Right forelimb (tissue), 1 donor: ENCODE measurements at places on chromosomes 3 and 15.

DNA sequence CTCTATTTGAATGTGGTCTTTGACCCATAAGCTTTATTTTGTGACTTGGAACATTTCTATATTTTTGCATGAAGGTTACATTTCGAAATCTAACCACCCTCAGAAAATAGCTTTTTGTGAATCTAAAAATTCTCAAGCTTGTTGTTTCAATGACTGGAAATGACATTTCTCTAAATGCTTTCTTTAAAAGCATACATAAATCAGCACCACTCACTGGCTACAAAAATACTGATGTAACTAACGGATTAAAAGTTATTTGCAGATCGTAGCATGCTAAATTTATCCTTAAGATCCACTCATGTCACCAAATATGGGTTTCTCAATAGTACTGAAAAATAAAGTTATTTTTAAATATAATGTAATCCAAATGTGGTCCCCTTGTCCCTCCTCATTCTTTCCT, 55.2 kb upstream of the ACAN start:
- DNase-seq = no peak

DNA sequence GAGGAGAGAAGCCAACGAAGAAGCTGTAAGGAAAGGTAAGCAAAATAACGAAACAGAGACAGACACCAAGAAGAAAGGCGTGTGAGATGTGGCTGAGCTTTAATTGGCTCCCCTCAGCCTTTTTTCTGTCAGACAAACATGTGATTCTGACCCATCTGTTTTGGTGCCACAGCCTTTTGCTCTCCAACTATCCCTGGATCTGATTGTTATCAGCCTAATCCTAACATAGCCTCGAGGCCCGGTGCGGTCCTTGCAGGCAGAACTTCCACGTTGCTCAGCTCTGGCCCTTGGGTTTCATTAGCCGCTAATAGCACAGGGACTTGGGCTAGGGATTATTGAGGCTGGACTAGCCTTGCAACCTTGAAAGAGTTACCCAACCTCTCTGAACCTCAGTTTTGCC, 57.9 kb upstream of the CACNA2D3 start:
- DNase-seq = no peak

DNA sequence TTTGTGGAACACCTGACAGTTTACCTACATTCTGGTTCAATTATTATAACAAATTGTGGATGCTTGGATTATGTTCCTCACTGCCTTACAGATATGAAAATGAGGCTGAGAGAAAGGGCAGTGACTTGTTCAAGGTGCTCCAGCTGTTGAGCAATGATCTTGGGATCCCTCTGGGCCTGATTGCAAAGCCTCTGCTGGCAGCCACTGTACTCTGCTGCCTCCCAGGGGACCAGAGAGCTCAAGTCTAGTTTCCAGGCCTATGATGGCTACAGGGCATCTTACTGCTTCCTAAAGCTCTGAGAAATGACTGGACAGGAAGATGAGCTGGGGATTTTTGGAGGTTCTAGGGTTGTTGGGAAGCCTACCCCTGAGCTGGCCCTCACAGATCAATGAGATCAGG, 2.3 kb upstream of the SHC4 start:
- no peak for DNase-seq

GRCh38 chr15:47587940-47588802, 129.1 kb upstream of the SEMA6D start:
- no peak for DNase-seq

GRCh38 chr15:47769166-47769565, 51.9 kb downstream of the SEMA6D start:
- DNase-seq = no peak

DNA sequence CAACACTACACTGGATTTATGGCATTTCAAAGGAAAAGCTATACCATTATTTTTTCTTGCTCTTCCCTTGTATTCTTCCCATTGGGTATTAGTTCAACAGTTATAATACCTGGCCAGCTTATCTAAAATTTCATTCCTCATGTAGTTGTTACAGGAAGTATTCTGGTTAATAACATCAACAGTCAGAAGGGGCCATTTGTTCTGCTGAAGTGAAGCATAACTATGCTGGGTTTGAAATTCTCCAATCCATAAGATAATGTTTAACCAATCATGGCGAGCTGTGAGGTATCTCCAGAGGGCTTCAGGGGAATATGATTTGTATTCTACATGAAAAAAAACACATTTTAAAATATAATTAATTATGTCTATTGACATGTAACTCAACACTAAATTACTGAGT, 43.4 kb downstream of the SPG11 start:
- no peak for DNase-seq

- no peak for DNase-seq
Measured at GRCh38 chr3:1235526-1236120, 142.8 kb downstream of the CNTN6 start.

DNA sequence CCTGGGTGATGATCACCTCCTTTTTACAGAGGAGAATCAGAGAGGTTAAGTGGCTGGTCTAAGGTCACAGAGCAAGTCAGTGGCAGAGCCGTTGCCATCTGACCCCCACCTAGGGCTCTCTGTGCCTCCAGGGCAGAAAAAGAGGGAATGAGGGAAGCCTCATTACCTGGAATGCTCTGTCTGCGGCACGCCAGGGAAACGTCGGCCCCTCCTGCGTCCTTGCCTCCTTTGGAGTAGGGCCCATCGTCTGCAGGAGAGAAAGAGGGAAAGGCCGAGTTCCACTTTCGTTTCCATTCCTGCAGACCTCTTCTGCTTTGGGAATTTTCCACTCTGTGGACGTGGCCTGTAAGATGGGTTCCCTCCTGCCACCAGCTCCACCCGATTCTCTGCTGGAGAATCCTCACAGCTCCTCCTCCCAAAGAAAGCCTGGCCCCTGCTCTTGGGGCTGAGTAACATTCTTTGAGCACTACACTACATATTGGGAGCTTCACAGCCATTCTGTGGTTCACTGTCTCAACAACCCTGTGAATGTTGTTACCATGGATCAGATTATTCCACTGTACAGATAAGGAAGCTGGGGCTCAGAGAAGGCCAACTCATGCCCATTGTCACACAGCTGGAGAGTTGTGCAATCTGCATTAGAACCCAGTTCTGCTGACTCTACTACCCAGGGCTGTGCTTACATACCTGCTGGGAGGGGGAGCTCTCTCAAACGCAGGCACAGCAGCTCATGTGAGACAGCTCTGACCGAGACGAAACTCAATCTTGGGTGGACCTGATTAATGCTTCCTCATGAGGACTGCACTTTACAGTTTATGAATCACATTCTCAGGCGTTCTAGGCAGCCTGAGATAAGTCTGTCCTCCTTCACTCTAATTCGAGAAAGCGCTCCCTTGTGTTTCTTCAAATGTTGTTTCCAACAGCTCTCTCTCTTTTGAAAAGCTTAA, 14.2 kb downstream of the GRIP2 start:
- DNase-seq = no peak

DNA sequence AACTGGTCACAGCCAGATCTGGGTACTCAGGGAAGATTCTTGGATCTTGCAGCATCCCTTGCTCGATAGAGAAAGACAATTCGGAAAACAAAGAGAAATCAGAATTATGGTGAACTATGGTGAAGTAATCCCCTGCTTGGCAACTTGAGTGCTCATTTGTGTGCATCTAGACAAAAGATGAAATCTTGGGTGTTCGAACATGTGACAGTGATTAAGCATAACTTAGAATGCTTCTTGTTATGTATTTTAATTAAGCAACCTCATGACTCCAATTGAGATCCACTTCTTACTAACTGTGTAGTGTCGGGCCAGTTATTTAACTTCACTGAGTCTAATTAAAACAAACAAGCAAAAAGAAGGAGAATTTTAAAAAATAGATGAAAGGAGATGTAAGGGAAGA, 56.5 kb downstream of the ZNF385D start:
- DNase-seq = no peak

DNA sequence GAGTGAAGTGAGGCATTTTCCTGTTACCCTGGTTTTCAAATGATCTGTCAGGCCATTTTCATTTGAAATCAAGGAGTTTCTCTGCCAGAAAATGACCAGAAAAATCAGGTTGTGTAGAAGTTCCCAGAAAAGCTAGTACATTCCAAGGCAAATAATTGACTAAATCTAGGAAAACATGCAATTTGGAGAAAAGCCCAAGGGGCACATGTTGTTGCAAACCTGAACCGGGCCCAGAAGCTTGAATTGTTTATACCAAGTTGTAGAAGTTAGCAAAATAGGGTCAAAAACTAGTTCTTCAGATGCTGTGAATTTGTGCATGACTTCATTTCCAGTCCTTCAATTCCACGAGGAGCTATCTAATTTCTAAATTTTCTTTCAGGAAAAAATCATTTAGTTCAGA, 31.0 kb downstream of the TRIM42 start:
- no peak for DNase-seq

DNA sequence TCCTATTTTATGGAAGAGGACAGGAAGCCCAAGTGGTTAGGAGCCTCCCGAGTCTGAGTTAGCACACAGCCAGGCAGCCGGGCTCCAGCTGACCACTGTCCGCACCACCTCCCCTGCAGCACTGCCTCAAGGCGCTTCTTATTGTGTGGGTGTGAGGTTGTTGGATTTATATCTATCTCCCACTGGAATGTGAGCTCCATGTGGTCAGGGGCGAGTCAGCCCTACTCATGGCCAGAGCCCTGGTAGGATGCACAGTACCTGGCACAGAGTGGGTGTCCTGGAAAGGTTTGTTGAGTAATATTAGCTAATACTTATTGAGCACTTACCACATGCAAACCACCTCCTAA, 9.7 kb upstream of the FBLN2 start:
- DNase-seq = no peak

DNA sequence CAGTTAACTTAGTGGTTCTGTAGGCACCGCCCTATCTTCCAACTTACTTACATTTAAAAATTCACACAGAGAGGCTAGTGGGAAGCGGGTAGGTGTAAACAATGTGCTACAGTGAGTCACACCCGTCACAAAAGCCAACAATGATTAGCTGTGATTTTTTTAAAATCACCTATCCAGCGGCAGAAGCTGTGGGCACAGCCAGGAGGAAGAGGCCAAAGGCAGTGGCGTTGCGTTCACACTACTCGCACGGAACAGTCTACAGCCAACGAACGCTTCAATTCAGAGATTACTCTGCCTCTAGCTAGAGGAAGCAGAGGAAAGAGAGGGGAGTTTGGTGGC, 2.5 kb upstream of the NLGN1 start:
- DNase-seq = no peak

DNA sequence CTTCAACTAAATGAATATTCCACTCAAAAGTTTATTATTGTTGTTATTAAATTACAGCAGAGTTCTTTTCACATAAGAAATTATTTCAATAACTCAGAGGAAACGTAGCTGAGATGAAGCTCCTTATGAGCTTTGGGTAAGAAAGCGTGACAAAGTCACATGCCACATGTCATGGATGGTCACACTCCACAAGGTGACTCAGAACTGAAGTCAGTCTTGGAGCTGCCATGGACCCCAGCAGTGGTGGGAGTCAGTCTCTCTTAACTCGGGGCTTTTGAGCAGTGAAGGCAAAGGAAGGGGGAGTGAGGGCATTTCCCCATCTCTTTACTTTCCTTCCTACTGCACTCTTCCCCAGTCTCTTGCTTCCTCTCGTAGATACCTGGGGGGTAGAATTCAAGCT, 87.5 kb upstream of the FAM3D start:
- no peak for DNase-seq

DNA sequence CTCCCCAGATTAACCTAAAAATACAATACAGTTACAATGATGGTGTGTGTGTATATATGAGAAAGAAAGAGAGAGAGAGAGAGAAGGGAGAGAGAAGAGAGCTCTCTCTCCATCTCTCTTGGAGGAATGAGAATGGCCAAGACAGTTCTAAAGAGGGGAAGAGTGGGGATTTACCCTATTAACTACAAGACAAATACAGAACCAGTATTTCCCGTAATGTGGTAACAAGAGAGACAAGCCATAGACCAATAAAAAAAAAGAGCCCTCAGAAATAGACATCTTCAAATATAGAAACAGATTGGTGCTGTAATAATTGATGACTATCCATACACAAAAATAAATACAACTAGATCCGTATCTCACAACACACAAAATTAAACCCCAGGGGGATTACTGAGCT, 87.0 kb downstream of the NSMCE3 start:
- DNase-seq = no peak

DNA sequence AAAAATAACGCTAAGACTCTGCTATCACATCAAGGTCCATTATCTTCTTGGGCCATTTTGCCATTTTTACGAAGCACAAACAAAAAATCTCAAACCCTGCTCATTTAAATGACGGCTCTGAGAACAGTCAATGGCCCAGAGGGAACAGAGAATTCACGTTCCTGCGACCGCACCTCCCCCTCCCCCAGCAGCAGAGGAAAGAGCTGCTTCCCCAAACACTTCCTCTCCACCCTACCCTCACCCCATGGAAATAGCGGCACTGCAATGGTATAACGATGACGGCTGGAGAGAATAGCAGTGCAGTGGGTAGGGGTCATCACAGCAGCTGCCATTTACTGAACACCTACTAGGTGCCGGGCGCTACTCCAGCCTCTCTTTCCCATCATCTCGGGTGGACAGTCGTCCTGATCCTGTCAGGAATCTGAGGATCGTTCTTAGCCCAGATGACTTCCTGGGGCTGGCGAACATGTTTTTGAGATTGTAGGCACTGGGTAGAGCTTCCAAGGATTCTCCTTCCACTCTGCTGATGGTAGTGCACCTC, 113.3 kb downstream of the IQSEC1 start:
- DNase-seq = no peak

- DNase-seq = no peak
Measured at GRCh38 chr15:29454506-29454905, 184.9 kb upstream of the NSMCE3 start.

DNA sequence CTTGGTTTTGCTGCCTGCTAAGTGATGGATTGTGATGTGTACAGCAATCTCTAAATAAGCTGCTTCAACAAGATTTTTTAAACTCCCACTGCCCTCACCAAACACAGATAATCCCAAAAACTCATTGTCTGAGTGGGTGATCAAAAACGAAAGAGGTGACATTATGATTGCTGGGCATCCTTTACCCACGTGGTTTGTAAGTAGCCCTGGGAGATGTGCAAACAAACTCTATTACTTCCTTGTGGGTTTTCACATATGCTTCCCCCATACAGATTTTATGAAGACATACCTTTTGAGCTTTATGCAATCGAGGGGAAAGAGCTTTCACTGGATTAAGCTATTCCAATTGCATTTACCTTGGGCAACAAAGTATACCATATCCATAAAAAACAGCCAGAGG, 1000.4 kb downstream of the FHIT start:
- no peak for DNase-seq

GRCh38 chr15:63623232-63623969, 26.2 kb downstream of the FBXL22 start:
- DNase-seq = no peak

GRCh38 chr3:176401211-176401610, 796.1 kb downstream of the TBL1XR1 start:
- DNase-seq = no peak

DNA sequence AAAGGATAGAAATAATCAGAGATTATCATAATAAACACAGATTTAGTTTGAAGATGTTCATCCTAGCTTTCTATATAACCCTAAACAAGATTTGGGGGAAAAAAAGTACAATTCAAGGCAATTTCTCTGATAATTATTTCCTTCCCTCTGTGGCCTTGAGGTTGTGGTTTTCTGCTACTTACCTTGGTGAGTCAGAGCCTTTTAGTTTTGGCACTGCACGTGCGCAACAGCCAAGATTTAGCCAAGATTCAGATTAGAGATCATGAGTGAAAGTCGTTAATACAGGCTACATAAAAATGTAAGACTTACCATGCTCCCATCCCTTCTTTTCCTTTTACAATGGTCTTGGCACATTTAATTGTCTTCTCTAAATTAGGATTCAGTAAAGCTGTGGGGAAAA, 6.7 kb downstream of the LYZL4 start:
- DNase-seq = no peak
